ENCODE measurements at places on chromosomes 12 and 14.

DNA sequence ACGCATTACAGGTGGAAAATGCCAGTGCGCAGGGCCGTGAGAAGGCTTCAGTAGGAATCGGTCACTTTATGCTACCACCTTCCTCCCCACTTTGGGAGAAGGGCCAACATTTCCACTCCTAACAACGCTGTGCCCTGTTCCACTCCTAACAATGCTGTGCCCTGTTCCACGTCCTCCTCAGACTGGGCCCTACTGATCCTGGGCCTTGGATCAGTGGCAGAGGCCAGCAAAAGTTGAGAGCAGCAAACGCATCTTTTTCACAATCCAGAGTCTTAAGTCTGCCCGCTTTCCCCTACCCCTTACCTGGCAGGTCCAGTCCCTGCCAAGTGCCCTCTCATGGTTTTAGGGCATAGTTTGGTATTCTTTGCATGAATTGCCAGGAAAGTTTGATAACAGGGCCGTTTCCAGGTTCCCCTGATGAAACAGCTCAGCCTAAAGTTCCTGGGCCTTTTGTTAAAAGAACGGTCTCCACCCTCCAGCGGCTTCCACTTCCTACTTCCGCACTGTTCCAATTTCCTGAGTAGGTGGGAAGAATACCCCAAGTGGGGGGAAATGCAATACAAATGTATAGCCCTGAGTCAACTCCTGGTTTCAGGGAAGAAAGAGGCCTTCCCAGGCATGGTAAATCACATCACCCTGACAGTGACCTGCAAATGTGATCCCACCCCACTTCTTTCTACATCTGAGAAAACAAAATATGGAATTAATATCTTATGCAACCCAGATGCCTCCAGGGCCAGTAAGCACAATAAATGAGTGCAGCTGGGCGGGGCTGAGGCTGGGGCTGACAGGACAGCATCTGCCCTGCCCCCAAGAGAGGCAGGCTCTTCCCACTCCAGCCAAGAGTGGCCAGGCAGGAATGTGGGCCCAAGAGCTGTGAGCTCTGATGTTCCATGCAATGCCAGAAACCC lies 15.0 kb downstream of the KCTD10 start:
- peak; percentile 68 for DNase-seq

DNA sequence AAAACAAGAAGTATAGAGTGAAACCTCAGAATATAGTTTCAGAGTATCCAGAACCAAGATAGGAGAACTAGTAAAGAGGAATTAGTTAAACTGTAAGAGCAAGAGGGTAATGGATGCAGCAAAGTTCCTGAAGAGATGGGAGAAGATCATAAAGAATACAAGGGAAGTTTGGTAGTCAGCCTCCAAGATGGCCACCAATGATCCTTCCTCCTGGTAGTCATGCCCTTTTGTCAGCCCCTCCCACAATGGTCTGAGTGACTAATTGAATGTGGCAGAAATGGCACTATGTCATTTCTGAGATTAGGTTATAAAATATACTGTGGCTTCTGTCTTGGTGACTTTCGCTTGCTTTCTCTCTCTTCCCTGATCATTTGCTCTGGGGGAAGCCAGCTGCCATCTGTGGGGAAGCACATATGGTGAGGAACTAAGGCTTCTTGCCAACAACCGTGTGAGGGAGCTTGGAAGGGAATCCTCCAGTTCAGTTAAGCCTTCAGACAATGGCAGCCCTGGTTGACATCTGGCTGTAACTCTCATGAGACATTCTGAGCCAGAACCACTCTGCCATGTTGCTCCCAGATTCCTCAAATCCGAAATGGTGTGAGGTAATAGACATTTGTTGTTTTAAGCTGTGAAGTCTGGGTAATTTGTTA lies 55.3 kb upstream of the AMN1 start:
- DNase-seq: no peak

DNA sequence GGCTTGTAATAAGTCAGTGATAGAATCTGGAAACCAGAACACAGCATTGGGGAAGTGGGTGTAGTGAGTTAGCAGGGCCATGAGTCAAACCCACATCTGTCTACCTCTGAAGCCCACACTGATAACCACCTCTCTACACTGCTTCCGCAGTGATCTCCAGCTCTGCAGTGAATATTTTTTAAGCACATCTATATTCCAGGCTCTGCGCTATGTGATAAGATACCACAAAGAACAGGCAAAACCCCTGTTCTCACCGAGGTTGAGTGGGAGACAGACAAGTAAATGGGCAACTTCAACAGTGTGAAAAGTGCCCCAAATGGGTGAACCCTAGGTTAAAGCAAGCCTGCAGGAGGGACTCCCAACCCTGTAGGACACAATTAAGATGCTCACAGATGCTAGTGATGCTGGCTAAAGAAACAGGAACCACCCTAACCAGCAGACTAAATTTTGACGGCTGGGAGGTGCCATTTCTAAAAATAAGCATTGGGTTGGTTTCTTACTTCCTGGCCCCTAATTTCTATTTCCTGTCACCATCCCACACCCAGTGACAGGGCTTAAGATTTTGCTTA lies 375.0 kb downstream of the DPF3 start:
- DNase-seq: no peak

DNA sequence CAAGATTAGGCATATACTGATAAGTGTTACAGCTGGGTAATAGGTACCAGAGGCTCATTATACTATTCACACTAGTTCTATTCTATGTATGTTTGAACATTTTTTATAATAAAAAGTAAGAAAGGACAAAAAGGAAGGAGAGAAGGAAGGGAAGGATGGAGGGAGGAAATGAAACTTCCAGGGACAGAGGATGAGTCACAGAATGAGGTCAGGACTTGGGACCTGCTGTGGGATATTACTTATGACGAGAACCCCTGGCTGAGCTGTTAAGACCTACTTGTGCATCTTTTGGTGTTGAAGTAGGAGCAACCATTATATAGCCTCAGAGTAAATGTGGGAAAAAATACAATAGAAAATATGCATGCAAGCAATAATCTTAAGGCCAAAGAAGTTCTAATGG lies 16.7 kb upstream of the TMEM260 start:
- DNase-seq: no peak

DNA sequence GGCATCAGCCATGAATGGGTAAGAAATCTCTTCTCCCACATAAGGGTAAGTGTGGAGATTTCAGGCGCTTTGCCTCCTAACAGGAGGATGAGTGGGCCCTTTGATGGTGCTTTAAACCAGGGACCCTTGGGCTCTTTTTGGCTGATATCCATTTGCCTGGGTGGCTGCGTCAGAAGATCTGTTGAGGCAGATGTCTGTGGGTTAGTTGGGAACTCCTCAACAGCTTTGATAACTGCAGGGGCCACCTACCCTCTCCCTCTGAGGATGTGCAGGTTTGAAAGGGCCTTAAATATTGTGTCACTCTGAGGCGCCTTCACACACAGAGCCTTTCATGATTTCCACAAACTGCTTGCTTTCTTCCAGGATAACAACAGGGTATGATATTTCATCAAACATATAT lies 210.7 kb downstream of the PPM1H start:
- DNase-seq: no peak

Data from right lung (tissue), 10 donors.